ENCODE measurements at places on chromosomes 4 and X.

DNA sequence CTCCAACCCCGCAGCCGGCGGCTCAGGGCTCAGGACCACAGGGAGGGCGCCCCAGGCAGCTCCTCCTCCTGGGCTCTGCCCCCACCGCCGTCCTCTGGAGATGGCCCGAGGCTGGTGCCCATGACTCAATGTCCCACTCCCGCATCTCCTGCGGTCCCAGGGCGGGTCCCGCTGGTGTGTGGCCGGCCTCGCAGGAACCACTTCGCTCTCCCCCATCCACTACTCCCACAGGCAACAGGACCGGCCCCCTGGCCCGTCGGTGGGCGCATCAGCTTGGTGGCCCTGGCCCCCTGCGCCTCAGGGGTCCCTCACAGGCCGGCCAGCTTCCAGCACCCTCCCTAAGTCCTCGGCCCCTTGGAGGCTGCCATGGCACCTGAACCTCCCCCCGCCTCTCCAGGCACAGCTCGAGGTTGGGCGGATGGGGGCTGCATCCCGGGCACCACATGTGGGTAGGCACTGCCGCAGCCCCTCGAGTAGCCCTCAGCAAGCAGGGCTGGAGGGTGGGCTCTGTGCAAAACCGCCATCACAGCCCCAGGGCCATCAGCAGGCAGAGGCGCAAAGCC lies 22.8 kb upstream of the SPON2 start:
- no peak for DNase-seq

DNA sequence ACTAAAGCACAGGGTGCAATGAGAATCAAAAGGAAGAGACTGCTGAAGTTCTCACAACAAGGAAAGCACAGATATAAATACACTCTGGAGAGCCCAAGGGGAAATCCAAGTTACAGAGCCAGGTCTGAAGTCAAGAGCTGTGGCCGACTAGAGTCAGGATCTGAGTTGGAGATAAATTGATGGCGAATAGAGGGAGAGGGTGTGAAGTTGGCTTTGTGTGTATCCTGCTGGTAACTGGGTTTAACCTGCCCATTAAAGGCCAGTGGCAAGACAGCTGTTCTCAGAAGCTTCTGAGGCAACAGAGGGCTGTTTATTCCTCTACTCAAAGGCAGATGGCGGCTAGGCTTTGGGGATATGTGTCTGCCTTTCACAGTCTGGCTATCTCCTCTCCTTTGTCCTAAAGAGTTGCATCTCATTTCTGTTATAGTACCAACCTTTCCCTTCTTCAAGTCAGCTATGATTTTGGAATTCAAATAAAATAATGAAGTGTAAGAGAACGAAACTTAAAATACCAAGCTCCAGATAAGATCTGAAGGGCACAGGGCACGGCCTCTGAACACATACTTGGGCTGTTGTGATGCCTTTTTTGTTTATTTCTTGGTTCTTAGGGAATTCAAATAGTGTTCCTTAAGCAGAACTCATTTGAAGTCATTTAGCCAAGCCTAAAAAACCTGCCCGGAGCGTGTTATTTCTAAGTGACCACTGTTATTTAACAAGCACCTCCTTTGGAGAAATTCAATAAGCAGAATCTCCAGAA lies 142.1 kb downstream of the APBB2 start:
- no peak for DNase-seq

GRCh38 chrX:75582511-75582910 lies 59.7 kb upstream of the ZDHHC15 start:
- DNase-seq: no peak

DNA sequence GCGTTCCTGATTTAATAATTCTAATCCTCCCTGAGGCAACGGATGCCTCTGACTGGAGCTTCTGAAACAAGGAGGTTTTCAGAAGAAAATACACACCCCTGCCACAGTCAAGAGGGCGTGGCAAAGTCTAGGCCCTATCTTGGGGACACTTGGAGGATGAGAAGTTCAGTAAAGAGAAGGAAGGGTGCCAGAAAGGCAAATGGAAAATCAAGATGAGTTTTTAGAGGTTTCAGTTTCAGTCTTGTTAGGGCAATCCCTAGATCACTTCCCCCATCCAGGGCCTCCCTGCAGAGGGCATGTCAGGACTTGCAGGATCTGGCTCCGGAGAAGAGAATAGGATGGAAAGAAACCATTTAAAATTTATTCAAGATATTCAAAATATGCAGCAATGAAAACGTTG lies 28.5 kb upstream of the FGF2 start:
- DNase-seq: peak; percentile 83

- no peak for DNase-seq
These were observed 32.1 kb upstream of the HGFAC start for GRCh38 chr4:3409571-3410091.

DNA sequence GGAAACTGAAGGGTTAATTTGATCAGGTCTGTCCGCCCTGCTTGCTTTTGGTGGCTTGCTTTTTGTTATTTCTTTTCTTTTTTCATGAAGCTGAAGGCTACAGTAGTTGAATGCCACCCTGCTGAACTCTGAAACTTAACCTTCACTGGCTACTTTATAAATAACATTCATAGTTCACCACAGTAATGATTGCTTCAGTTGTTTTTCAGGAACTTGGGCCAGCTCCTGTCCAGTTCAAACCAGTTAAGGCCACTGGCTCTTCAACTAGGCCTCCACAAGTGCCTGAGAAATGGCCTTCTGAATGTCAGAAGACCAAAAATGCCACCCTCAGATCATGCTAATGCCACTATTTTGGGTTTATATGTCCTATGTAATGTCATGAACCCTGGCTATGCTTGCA lies 7.7 kb upstream of the ASB9 start:
- DNase-seq: no peak

- no peak for DNase-seq
These were observed 180.7 kb downstream of the ADGRL3 start for GRCh38 chr4:61380865-61381264.

DNA sequence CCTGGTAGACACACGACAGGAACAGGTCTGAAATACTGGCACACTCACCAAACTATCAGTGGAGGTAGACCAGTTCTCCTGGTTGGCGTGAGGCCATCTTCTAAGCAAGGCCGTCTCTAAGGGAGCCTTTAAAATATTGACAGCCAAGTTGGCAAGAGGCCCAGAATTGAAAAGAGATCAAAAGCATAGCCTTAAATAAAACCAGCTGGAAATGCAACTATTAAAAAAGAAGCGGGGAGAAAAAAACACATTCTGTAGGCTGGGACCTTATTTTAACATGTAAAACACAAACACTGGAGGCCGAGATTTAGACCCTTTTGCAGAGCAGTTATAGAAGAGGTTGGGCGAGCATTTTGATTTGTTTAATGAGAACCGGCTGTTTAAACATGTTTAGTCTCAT lies 233.0 kb upstream of the CLNK start:
- peak; percentile 20 for DNase-seq

DNA sequence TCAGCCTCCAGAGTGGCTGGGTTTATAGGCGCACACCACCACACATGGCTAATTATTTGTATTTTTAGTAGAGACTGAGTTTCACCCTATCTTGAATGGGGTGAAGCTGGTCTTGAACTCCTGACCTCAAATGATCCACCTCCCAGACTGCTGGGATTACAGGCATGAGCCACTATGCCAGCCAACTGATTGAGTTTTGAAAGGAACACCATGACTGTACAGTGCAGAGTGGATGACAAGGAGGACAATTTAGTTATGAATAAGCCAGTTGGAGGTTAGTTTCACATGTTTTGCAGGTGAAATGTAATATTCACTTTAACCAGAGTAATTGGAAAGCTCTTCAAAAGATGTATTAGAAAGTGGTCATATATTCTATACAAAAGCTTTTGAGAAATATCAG lies 60.8 kb downstream of the PCDH18 start:
- DNase-seq: no peak

- DNase-seq: no peak
These were observed 18.7 kb downstream of the CORIN start for GRCh38 chr4:47819178-47819577.

- no peak for DNase-seq
These were observed 42.7 kb downstream of the NHSL2 start for GRCh38 chrX:71953391-71953790.

DNA sequence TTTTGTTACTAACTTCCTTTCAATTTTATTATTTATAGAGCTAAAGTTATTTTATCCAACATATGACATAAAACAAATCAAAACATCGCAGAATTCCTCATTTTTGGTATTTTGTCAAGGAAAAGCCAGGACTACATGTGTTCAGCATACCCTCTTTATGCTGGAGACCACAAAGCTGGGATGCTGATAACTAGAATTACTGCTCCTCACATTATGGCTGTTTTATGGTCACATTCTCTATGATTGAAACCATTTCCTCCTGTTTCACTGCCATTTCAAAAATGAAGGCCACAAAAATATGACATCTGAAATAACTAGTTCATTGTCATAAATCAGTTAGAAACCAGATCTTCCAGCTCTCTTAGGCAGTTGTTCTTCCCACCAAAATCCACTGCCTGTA lies 41.7 kb downstream of the KLHL34 start:
- no peak for DNase-seq

- DNase-seq: no peak
These were observed 2.3 kb downstream of the NOCT start for GRCh38 chr4:139017861-139018260.

DNA sequence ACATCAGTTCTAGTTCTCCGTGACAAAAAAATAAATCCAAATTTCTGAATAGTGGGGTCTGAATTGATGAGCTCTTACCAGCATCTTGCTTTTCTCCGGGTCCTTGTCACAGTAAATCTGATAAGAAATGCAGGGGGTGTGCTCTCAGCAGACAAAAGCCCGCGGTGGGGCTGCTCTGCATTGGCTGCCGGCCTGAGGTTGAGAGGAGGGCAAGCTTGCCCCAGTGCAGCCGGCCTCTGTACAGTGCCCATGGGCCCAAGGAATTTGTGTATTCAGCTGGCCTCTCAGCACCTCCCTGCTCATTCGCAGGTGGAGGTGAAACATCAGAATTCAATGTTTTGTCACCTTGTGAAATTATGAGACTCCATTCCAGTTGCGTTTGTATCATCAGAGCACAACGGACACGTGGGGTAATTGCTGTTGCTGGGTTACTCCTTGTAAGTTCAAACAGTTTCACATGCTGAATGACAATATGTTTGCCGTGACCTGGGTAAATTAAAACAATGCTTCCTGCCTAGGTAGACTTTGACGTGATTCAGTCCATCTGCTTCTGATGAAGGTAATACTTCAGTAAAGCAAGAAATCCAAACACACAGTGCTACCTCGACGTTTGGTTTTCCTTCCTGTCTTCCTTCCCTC lies 596.4 kb downstream of the MID1IP1 start:
- peak; percentile 5 for DNase-seq

- peak; percentile 18 for DNase-seq
These were observed 111.7 kb upstream of the HPF1 start for GRCh38 chr4:169869490-169869889.

DNA sequence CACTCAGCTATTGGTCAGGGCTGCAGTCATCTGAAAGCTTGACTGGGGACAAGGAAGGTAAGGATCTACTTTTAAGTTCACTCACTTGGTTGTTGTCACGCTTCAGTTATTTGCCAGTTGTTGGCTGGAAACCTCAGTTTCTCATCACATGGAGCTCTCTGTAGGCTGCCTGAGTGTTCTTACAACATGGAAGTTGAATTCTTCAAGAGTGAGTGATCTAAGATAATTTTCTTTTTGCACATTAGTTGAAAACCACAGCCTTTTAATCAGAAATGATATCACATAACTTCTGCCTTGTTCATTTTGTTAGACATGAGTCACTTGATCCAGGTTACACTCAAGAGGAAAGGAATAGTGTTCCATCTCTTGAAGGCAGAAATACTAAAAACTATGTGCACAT lies 552.7 kb downstream of the RAPGEF2 start:
- peak; percentile 97 for DNase-seq

- no peak for DNase-seq
These were observed 10.3 kb upstream of the GPR143 start for GRCh38 chrX:9775930-9776329.

DNA sequence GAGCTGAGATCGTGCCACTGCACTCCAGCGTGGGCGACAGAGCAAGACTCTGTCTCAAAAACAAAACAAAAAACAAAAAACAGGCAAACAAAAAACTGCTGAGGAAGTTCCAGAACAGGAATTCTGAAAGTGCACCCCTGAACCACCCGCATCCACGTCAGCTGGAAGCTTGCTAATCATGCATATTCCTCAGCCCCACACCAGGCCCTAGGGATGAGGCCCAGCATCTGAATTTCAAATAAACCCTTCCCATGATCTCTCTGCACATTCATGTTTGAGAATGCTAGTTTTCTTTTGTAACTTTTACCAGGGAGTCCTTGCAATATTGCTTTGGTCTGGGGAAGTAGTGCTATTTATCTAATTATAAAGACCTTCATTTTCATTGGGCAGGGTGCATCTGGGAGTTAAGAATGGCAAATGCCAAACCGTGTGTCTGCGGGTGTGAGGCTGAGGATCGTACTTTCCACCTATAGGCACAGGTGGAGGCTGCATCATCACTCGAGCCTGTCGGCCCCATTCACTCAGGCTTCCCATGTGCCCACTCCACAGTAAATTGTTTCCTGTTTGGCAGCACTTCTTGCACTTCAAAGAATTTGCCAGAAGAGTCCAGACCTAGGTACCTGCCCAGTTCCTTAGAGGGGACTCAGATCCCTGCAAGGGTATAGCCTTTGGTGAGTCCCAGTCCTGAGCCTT lies 23.6 kb downstream of the CCKAR start:
- DNase-seq: no peak

GRCh38 chr4:153143527-153144348 lies 60.5 kb upstream of the TRIM2 start:
- DNase-seq: peak; percentile 70

- no peak for DNase-seq
These were observed 212.8 kb downstream of the MAB21L2 start for GRCh38 chr4:150794706-150795105.

GRCh38 chrX:153306527-153307115 lies 14.9 kb downstream of the PNMA6F start:
- DNase-seq: no peak

DNA sequence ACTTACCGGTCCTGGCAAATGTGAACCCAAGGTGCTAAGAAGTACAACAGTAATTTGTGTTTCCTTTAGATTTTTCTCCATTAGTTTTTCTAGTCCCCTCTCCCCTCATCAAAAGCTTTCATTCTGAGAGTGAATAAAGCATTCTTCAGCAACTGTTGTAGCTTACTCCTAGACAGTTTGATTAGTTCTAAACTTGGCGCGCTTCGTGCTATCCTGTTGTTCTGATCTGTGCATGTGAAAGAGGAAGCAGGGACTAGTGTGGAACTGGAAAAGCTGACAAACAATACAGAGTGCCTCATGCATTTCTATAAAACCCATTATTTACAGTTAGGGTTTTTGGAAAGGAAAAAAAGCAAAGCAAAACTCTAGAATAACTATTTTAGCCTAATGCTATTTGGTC lies 556.9 kb upstream of the SLIT2 start:
- DNase-seq: no peak
